ENCODE measurements at places on chromosomes 4 and X. TPM values are rescaled to one million over a fixed set of nuclear protein-coding genes. Genes with fewer than 3 reads are reported as not detected.

GRCh38 chr4:150939530-150939929 lies 75.6 kb downstream of the LRBA start:
- no peak for DNase-seq

GRCh38 chr4:147056940-147057610 lies 111.4 kb upstream of the TTC29 start:
- DNase-seq, result no peak

GRCh38 chr4:135098061-135098460 lies 896.5 kb upstream of the PABPC4L start:
- DNase-seq, result no peak

DNA sequence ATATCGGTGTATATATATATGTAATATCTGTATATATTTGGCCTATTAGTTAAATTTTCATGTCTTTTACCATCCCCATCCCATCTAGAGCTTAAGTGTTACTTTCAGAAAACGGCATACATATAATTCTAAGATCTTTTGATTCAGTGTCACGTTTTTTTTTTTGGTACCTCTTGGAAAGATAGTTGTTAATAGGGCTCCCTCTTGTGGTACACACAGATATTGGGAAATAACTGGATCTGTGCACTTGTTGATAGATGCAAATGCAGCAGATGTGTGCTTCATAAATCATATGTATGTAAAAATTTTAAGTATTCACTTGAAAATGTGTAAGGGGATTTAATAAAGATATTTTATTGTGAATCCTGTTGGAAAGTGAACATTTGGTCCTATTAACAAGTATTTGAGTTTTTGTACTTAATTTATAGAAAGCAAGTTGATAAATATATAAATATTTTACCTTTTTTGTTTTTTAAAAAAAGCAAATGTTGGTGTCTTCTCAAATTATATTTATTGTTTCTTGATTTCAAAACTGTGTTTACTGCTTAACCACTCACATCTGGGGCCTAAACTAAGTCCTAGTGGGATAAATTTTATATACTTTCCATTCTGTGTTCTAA lies 74.7 kb downstream of the PAQR3 start:
- no peak for DNase-seq

Gene SH3D19
- not detected for total RNA-seq

- no peak for DNase-seq
Measured at GRCh38 chrX:133608406-133608805, 193.1 kb upstream of the GPC4 start.

DNA sequence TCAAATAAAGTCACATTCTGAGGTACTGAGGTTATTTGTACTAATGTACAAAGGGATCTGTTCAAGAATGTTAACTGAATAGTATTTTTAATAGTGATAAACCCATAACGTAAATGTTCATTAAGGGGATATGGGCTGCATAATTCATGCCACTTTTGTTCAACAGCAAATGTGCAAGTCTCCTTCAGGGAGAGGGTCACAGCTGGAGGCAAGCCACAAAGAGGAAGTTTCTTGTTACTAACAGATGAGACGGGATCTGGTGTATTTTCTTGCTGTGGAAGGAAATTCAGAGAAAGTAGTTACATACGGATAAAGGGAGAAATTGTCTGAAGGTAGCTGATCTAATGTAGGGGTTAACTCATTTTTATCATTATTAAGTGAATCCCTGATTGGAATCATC lies 10.0 kb downstream of the ZFP42 start:
- no peak for DNase-seq

DNA sequence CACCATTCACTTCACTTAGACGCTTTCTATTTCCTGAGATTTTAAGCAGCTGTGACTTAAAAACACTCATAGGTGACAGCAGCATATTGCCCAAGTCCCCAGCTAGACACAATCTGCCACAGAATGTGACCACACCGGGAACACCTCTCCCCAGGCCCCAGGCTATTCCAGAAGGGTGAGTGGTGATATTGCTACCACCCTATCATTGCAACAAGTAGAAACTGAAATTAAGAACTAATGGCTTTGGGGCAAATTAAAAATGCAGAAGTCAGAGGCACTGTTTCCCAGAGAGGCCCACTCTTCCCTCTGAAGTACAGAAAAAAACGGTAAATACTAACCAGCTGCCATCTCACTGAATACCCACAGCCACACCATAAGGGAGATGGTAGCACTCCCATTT lies 35.0 kb downstream of the QDPR start:
- DNase-seq, result no peak

GRCh38 chrX:119189595-119189994 lies 46.5 kb upstream of the PGRMC1 start:
- no peak for DNase-seq

GRCh38 chr4:76680952-76681351 lies 217.0 kb downstream of the SOWAHB start:
- DNase-seq, result no peak

GRCh38 chr4:176788971-176789370 lies 3.8 kb downstream of the VEGFC start:
- DNase-seq, result no peak

DNA sequence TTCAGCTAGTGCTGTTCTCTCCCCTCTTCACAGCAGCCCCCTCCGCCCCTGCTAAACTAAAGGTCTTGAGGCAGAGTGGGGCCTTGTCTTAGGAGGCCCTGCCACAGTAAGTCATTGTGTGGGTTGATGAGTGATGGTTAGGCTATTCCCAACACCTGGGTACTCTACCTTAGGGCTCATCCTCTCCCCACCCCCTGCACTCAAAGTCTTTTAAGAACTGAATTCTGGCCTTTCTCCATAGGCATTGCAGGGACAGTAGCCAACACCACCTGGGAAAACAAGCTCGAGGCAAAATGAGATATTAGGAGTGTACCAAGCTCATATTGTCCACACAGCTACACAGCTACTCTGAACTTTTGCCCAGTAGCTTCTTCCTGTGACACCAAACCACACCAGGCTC lies 42.5 kb downstream of the RAB40AL start:
- no peak for DNase-seq

- DNase-seq, result no peak
Measured at GRCh38 chr4:112279025-112279881, 6.5 kb downstream of the TIFA start.

DNA sequence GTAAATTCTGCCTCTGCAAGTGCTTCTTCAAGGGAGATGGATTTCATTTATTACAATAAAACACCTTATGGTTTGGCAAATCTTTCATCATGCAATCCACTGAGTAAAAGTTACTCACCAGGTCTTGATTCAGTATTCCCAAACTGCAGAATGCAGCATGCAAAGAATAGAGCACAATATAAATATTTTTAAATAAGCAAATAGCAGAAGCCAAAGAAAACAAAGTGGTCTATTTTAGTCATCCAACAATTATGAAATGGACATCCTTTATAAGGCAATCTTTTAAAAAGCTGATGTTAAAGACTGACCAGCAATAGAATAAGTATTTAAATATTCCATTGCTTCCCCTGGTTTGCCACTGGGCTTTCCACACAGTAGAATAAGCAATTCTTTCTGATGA lies 59.5 kb downstream of the SLC39A8 start:
- no peak for DNase-seq

Gene SPANXA1
- total RNA-seq, result not detected

Gene SPANXB1
- not detected for total RNA-seq

DNA sequence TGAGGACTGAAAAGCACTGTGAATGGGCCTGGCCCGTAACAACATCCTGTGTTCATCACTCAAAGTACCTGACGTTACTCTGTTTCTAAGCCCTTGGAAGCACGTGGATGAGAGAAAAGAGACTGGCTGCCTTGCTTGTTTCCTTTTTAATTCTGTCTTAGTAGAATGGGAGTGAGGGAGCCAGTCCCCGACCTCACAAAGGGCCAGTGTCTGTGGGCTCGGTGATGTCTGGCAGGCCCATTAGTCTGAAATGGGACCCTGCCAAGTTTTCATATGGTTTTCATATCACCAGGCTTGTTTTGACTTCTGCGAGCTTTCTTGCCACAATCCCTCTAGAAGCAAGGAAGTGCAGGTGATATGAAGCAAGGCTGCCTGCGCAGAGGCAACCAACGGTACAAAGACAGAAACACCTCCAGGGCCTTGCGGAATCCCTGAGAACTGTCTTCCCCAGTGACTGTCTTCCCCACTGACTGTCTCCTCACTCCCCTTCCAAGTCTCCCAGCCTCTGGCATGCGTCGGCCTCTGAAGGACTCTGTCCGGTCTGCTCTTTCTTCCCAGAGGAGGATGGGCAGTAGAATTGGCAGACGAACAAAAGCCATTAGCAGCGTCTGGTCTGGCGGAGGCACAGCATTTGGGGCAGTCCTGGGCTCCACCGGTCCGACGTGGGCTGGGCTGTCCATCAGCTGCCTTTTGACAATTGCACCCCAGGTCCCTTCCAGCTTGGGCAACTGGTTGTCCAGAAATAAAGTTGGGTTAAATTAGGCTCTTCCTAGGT lies 20.2 kb upstream of the RASL11B start:
- DNase-seq, result no peak

DNA sequence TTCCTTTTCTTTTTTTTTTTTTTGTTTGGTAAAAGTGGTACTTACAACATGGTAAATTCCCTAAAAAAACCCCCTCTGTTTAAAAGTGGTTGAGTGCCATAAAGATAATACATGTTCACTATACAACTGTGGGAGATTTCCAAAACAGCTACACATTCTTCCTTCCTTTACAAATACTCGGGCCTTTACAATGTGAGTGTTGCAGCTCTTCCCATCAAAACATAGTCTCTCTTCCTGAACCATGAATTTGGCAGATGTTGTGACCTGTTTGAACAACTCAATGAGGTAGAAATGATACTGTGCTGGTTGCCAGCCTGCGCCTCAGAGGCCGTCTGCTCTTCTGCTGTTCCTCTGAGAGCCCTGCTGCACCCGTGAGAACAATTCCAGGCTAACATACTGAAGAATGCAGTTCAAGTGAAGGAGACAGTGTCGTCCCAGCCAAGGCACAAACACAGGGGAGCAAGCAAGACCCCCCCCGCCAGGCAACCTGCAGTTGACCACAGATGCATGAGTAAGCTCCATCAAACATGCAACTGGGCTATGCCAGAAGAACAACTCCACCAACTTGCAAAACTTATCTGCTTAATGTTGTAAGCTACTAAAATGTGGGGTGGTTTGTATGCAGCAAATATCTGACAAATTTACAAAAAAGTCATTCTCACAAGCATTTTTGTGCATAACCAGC lies 645.0 kb downstream of the PCDH7 start:
- DNase-seq, result no peak

Data from activated CD8-positive, alpha-beta memory T cell treated with anti-CD3 and anti-CD28 coated beads, Interleukin-2, amount 10 ng/mL, durations not matched to agents 7 days and 5 days (primary cell).